ENCODE measurements at places on chromosomes 1 and 21. TPM values are rescaled to one million over a fixed set of nuclear protein-coding genes. Genes with fewer than 3 reads are reported as not detected.
A peak's percentile ranks its signal among the peaks of the same experiment; 100 is the strongest.

Gene ARHGEF19
- 8.4 TPM for total RNA-seq

Gene IRF2BP2
- total RNA-seq: 90.7 TPM

Gene TNFRSF4
- total RNA-seq: 9.1 TPM

Gene SPATA46
- not detected for total RNA-seq

Gene SLC1A7
- total RNA-seq: 9.4 TPM

Gene HCRTR1
- total RNA-seq: not detected

Gene RPE65
- total RNA-seq: not detected

Gene SYPL2
- total RNA-seq: not detected

Gene HENMT1
- total RNA-seq: 5.1 TPM

Gene GABPB2
- total RNA-seq: 14.2 TPM

DNA sequence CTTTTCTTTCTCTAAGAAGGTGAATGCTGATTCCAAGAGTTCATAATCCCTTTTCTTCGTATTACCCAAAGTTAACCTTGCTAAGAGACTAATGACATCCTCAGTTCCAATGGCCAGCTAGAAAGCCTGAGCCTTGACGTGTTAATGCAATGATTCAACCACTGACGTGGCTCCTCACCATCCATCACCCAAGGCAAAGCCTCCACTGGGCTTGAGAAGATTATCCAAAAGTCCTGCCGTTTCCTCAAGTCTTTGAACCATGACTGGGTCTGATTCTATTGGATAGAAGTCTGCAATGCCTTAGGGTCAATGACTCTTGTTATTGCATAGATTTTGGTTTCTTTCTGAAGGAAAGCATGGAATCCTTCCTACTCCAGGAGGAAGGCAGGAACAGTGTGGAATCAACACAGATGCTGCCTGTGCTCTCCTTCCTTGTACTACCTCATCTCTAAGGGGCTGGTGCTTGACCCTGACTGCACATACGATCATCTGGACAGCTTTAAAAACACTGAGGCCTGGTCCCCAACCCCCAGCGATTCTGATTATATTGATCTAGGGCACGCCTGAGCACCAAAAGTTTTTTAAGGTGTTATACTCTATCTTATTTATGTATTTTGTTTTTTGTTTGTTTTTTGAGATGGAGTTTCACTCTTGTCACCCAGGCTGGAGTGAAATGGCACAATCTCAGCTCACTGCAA, 69.3 kb upstream of the ANGPTL1 start:
- no peak for DNase-seq

DNA sequence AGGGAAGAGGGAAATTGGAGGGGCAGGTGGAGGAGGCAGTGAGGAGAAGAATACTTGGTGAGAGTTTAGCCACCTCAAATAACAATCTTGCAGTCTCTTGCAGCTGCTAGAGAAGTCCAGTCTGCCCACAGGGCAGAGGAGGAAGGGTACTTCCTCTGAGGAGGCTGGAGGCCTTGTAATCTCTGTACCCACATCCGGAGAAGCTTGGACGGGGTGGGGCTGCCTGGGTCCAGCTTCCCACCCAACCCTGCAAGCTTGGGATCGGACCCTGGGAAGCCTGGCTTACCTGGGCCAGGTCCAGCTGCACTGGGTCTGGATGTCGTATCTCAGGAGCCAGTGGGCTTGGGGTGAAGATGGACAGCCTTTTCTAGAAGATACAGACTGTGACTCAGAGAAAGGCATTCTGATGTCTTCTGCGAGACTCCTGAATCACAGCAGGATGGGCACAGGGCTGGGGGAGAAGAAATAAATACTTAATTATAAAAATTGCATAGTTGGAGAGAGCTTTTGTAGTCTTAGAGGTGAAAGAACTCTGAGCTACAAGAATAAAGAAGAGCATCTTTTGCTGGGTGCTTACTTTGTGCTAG, 111.8 kb upstream of the JUN start:
- DNase-seq: no peak

- DNase-seq: no peak
Observed at GRCh38 chr1:86856196-86856595, 57.7 kb downstream of the SELENOF start.

DNA sequence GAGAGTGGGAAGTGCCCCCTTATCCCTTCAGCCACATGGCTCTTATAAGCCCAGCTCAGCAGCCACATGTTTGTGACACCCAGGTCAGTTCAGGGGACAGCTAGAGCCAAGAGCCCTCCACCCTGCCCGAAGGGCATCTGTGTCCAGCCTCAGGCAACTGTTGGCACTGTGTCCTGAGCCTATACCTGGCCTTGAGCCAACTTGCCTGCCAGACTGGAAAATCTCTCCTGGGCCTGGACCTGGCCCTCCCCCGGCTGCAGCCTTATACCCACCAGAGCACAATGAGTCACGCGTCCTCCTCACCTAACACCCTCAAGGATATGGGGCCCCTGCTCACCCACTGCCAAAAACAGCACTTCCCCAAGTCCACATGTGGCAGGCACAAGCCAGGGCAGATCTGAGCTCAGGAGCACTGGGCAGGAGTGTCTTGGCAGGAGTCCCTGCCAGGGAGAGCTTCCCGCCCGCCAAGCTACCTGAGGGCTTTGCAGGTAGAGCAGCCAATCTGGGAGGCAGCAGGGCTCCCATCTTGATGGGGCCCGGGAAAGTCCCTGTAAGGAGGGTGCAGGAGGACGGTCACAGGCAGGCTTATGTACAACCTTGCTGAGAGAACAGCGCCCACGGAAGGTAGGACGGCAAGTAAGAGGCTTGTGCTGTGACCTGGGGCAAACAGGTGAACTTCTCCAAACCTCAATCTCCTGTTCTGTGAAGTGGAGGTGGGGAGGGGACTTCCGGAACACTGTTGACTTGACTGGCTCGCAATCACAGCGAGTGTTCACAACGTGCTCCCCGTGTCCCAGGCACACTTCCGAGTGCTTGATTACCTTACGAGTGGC, 19.8 kb upstream of the HSPG2 start:
- peak; percentile 75 for DNase-seq

DNA sequence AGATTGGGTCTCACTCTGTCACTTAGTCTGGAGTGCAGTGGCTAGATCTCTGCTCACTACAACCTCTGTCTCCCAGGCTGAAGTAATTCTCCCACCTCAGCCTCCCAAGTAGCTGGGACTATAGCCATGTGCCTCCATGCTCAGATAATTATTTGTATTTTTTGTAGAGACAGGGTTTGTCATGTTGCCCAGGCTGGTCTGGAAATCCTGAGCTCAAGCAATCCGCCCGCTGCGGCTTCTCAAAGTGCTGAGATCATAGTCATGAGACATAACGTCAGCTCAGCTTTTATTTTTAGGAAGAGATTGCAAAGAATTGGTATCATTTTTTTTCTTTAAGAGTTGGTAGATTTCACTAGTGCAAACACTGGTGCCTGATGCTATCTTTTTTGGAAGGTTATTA, 244.9 kb downstream of the DSCAM start:
- no peak for DNase-seq

DNA sequence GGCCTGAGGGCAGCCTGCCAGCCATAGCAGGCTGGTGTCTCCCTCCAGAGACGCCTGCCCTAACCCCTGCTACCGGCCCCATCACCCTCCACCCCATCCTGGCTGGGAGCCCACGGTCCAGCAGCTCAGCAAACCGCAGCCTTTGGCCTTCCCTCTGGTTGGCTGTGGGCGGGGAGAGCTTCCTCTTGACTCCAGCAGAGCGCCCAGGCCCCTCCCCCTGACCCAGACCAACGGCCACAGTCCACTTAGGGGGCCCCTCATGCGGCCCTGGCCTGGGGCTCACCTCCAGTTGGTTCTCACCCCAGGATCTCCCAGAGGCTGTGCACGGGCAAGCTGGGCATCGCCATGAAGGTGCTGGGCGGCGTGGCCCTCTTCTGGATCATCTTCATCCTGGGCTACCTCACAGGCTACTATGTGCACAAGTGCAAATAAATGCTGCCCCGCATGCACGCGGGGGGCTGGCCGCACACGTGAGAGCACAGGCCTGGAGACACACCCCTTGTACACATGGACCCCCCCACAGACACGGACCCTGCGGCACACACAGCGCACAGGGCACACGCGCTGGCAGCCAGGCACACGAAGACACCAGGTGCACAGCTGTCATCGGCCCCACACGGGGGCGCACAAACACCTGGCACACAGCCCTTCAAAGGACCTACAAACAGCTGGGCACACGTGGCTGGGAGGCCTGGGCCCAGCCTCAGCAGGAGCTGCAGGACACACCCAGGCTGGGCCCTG, 3.1 kb downstream of the SMIM1 start:
- DNase-seq: peak; percentile 68

DNA sequence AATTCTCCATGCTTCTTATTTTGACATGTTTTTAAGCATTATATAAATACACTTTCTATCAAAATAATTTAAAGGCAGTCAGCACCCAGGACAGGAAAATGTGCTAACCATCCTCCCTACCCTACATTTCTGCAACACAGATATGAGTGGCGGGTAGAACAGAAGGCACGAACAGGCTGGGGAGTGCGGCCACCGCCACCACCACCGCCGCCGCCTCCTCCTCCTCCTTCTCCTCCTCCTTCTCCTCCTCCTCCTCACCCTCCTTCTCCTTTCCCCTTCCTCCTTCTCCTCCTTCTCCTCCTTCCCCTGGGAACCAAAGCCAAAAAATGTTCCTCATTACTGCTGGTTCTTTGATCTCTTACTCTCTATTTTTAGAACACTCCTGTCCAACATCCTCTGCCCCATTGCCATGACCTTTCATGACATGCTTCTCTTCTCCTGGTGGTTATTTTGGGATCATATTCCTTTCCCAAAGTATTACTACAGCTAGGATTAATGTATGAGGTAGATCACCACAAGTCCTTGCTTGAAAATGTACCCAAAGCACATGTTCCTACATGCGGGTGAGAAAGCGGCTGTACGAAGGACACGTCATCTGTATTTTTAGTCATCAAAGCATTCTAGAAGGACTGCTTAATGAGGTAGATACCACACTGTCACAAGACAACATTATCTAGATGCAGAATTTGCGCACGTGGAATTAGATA, 24.5 kb upstream of the CCN1 start:
- no peak for DNase-seq

DNA sequence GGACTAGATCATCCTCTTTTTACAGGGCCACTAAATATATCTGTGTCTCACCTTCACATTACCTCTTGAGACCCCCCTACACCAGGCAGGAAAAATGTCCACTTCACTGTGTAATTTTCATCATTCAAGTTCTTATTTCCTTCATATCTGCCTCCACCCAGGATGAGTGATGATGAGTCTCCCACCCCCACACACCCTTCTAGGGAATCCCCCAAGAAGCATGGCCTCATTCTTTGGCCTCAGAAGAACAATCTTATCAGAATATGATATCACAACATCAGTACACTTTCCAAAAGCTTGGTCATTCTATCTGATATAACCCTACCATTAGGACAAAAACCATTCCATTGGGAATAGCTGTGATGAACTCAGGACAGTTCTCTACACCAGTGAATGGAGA, 170.3 kb upstream of the DUSP10 start:
- no peak for DNase-seq

- DNase-seq: no peak
Observed at GRCh38 chr1:64292399-64292798, 89.0 kb downstream of the UBE2U start.

GRCh38 chr1:43220905-43221778, 48.6 kb upstream of the TMEM125 start:
- DNase-seq: no peak

DNA sequence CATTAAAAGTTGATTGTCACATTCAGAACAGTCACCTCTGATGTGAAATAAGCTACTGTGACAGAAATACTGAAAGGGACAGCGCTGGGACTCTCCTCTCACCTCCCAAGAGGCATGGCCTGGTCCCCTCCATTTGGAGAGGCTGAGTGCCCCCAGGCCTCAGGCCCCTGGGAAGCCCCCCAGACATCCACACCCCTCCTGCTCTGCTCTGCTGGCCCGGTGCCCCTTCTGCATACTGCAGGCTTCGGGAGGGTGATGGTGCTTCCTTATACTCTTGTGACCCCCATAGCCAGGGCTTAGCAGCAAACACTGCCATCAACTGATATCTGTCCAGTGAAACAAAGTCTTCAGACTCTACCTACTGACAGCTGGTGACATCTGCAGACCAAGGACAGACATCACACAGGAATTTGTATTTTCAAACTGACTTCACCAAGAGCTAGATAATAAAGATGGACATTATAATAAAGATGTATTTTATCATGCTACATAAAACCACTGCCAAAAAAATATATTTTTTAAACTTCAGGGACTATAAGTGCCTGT, 36.9 kb downstream of the C2CD2 start:
- DNase-seq: no peak

- no peak for DNase-seq
Observed at GRCh38 chr1:176897350-176898236, 266.9 kb downstream of the ASTN1 start.

DNA sequence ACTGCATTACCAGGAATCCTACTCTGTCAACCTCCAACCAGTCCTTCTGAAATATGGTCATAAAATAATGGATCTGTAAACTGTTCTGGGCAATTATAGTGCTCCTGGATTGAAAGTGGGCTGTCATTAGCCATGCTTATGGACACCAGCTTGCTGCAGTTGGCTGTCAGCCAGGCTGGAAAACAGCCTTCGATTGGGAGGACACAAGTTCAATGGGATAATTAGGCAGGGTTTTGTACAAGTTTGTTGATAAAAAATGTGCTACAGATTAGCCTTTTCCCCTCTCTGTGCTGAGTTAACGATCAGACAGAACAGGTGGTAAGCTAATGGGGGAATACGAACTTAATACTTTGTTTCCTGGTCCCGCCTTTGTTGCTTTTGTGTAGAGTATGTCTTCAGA, 413.9 kb downstream of the DUSP10 start:
- no peak for DNase-seq

DNA sequence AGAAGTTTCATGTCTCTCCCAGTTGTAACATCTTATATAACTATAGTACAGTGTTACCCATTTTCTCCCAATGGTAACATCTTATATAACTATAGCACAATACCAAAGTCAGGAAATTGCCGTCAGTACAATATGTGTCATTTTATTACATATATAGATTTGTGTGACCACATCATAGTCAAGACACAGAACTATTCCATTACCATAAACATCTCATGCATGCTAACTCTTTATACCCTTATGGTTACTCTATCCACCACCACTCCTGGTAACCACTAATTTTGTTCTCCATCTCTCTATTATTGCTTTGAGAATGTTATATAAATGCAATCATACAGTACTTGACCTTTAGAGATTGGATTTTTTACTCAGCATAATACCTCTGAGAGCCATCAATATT, 120.7 kb downstream of the BACH1 start:
- no peak for DNase-seq

GRCh38 chr1:184698969-184699368, 55.7 kb downstream of the EDEM3 start:
- no peak for DNase-seq

- DNase-seq: no peak
Observed at GRCh38 chr1:9331016-9331415, 38.3 kb downstream of the SPSB1 start.

- no peak for DNase-seq
Observed at GRCh38 chr1:37174876-37175275, 140.6 kb upstream of the GRIK3 start.

Data from Peyer's patch (tissue), 4 donors.